ENCODE measurements at places on chromosomes 13 and 19.

- no peak for DNase-seq
Measured at GRCh38 chr13:107819071-107819470, 396.3 kb downstream of the LIG4 start.

DNA sequence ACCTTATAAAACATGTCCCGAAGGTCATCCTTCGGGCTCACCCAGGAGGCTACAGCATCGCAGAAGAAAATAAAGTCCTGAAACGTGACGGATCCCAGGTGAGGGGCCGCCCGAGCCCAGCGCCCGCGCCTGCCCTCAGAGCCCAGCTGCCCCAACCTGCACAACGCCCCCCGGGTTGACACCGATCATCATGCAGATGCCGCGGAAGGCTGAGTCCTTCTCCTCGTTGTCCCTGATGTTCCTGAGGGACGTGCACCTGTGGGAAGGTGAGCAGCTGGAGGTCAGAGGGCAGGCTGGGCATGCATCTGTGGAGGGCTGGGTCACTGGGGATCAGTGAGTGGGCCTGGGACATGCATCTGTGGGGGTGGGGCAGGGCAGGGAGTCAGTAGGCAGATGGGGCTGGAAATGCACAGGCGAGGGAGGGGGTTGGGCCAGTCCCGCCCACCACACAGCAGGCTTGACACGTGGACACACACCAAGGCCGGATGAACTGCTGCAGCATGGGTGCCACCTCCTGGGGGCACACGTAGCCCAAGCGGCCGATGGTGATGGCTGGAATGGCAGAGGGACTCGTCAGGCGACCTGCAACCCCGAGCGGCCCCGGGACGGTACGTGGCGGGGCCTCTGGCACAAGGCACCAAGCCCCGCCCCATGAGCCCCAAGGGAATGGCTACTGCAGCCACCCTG, 5.3 kb upstream of the FBXW9 start:
- DNase-seq = no peak

GRCh38 chr19:3619631-3620012, 7.0 kb downstream of the CACTIN start:
- no peak for DNase-seq

DNA sequence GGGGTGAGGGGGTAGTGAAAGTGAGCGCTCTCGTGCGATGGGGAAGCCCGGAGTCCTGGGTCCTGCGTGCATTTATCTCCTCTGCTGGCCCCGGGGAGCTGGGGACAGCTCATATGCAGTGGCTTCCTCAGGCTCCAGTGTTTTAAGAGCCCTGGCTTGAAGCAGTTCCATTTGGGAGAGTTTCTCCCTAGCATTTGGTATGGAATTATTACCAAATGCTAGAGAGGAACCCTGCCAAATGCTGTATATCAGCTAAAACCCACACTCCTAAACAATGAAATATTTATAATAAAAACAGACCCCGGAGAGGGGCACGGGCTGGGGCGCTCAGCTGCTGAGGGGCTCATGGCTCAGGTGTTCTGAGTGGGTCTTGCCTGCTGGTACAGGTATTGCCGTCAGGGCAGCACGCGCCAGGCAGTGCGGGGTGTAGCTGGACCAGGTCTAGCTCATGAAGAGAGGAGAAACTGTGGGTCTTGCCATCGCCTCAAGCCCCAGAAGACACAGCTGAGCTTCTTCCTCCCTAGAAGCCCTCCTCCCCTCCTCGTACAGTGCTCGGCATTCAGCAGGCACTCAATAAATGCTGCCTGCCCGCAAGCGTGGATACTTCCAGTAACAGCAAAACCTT, 163.6 kb upstream of the ZNF536 start:
- no peak for DNase-seq

GRCh38 chr19:48926909-48927308, 6.6 kb upstream of the DHDH start:
- DNase-seq = peak; percentile 81

- DNase-seq = no peak
Measured at GRCh38 chr13:46079770-46080169, 25.1 kb downstream of the CPB2 start.

- DNase-seq = no peak
Measured at GRCh38 chr19:36408101-36408500, 10.3 kb downstream of the ZFP82 start.

- no peak for DNase-seq
Measured at GRCh38 chr13:33547035-33547434, 261.5 kb upstream of the STARD13 start.

DNA sequence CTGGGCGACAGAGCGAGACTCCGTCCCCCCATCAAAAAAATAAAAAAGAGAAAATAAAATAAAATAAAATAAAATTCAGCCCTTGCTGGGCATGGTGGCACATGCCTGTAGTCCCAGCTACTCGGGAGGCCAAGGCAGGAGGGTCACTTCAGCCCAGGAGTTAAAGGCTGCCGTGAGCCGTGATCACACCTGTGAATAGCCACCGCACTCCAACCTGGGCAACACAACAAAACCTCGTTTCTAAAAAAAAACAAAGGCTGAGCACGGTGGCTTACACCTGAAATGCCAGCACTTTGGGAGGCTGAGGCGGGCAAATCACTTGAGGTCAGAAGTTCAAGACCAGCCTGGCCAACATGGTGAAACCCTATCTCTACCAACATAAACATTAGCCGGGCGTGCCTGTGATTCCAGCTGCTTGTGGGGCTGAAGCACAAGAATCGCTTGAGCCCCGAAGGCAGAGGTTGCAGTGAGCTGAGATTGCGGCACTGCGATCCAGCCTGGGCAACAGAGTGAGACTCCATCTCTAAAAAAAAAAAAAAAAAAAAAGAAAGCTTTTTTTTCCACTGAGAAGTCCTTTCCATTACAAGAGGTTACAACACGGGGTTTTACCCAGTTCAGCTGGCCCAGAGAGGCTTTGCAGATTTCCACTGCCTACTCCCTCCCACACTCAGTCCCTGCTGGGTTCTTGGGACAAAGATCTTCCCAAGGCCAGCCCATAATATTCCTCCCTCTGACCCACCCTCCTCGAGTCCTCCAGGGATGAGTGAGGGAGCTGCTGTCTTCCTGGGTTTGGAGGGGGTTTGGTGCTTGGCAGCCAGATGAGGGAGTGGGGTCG, 6.4 kb downstream of the ANGPTL4 start:
- DNase-seq = no peak

DNA sequence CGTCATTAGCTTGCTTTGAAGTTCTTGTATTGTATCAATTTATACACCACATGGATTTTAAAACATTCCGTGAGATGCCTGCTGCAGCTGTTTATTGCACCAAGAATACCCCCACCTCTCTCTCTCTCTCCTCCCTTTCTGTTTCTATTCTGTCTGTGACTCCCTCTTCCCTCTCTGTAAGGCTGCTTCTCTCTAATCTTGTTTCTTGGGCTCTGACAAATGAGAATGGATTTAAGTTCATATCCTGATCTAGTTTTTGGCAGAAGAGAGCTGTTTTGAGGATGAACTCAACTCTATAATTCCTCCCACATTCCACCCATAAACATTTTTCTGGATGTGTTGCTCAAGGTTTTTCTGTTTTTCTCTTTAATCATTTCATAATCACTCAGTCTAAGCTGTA, 144.3 kb upstream of the FRY start:
- DNase-seq = peak; percentile 19

DNA sequence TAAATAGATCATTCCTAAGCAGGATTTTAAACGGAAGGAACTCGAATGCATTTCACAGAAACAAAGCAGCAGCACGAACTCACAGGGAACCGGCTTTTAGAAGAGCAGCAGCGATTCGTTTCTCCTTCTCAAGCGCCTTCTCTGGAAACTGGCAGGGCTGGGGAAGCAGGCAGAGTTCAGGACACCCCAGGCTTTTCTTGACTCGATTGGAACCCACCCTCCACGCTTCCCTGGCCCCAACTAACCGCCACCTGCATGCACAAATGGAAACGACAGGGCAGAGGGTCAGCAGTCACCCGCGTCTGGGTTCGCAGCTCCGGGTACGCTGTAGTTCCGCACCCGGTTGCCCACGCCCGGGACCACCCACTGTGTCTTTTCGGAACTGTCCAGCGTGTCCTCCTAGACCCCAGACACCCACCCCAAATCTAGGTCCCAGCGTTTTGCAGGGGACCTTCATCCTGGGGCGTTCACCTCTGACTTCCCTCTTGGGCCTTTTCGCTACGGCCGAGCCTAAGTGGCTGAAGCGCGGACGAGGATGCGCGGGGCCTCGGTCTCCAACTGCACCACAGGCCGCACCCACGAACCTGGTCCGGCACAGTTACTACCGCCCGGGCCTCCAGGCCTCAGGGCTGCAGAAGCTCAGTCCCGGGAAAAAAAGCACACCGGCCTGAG, 500 bp downstream of the ZFP30 start:
- no peak for DNase-seq

DNA sequence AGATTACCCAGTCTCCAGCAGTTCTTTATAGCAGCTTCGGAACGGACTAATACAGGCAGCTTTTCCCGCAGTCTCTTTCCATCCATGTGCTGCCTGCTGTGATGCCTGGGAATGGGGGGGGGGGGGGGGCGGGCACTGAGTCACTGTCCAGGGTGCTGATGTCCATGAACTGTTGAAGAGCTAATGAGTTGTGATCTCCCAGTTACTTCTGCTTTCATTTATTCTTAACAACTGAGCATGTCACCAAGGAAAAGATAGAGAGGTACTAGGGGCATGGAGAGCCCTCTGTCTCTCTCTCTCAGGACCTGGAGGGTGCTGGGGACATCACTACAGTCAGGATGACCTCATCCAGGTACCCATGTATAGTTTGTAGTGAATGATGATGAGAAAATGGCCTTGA, 20.3 kb upstream of the CEACAM1 start:
- no peak for DNase-seq

DNA sequence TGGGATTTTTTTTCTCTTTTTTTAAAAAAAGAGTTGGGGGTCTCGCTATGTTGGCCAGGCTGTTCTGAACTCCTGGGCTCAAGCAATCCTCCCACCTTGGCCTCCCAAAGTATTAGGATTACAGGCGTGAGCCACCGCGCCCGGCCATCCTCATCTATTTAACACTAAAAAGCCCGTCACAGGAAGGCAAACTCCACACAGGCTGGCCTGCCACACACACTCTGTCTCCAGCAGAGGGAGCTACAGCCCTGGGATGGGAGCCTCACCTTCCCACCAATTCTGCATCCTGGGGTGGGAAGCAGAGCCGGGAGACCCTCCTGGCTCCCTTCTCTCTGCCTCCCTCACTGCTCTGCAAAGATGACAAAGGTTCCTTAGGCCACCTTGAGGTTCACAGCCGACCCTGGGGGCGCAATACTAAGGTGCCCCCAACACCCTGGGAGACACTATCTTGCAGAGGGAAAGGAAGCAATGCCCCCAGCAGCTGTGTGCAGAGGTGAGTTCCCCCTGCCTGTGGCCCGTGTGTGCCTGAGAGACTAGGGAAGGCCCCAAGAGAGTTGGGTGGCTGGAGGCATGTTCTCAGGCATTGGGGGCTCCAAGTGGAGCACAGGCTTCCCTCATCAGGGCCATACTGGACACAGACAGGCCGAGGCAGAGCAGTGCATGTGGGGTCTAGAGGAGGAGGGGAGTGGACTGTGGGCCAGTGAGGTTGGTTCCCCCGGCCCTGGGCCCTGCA, 27.4 kb upstream of the TIMM44 start:
- DNase-seq = no peak

GRCh38 chr13:72728290-72728605, 525 bp downstream of the BORA start:
- DNase-seq = no peak

GRCh38 chr13:81779876-81780275, 1439.0 kb upstream of the SPRY2 start:
- no peak for DNase-seq

DNA sequence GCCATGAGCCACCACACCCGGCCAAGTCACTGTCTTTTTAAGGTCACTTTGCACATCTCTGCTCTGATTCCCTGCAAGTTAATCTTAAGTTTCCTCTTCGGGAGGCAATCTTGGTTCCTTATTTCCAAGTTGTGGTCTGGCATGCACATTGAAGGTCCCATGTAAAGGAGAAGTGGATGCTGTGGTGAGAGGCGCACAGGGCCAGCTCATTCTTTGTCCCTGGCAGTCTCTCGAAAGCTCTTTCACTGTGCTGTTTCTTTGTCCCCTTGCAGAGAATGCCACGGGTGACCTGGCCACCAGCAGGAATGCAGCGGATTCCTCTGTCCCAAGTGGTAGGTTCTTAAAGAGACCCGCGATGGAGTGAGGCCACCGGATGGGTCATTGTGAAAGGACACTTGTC, 16.4 kb upstream of the C19orf33 start:
- DNase-seq = no peak
